ENCODE measurements at places on chromosomes 4 and X.

GRCh38 chr4:28225050-28225449 is 1364.4 kb downstream of the STIM2 start:
- DNase-seq = no peak

DNA sequence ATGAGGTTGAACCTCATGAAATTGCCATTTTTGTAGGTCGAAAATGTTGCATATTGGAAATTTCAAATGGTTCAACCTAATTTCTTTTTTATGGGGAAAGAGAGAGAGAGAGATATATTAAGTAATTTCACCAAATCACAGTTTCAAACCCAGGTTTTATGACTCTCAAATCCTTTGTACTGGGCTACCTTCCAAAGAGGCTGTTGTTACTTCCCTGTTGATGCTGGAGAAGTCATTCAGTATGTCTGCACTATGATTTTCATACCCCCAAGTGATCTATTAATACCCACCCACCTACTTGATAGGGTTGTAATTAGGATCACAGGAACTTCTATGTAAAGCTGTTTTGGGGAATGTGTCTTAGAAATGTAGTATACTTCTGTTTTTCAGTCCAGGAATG is 109.9 kb downstream of the ZNF330 start:
- DNase-seq = no peak

DNA sequence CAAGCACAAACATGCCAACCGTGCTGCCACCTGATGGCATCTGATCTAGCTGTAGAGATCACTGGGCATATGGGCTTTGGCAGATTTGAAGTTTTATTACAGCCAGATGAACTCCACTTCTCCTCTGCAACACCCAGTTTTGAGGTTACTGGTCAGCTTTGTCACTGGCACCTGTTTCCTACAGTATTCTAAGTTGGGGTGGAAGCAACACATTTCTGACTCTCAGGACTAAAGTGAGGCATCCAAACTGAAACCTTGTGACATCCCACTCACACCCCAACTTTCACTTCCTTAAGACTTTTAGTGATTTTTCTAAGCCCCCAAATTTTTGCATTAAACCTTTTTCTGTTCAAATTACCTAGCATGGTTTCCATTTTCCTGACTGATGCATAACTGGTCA is 115.1 kb upstream of the PCDH18 start:
- no peak for DNase-seq

DNA sequence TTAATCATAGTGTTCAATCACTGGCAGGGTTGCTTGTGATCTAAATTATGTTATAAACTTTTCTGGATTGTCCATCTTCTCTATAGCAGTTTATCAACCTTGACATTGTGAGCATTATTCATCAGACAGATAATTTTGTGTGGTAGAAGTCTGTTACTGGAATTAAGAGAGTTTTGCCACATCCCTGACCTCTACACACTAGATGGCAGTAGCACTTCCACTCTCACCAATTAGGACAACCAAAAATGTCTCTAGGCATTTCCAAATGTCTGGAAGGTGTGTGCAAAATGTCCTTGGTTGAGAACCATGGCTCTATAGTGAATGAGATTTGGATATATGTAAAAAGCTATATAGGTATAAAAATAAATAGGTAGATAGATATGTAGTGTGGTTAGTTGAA is 324.1 kb upstream of the FAM47C start:
- no peak for DNase-seq

DNA sequence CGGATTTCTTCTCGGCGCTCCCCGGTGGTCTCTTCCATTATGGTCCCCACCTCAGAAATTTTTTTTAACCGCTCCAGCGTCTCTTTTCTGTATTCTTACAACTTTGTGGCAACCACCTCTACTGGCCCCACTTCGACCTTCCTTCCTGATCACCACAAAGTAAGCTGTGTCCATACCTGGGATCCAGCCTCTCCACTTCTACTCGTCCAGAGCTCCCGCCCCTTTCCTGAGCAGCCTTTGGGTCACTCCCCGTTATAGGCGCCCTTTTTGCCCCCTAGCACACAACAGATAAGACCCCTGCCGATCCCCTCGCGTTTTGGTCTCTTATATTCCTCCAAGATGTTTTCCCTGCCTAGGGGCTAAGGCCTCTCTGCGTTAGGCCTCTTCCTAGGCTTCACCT is 557 bp downstream of the PIGG start:
- no peak for DNase-seq

DNA sequence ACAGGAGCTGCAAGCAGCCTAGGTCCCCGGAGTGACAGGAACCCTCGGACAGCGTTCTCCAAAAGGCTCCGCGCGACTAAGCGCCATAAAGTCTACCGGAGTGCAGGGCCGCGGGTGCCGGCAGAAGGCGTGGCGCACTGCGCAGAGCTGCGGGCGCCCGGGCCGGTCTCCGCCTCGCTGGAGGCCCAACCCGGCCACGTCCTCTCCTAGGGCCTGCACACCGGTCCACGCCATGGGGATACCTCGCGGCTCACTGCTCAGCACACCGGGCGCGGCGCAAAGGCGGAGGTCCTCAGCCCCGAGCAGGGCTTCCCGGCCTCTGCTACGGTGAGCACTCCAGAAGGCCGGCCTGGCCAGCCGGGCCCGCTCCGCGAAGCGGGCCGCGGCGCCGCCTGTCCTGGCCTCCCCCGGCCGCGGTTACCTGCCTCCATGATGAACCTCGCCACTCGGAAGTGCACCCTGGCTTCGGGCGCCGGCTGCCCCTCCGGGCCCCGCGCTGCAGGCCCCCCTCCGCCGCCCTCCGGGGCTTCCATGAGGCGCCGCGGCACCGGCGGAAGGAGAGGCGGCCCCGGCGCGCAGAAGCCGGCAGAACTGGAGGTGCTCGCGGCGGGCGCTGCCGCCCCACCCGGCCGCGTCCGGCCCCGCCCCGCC is at the start of gene CCNQ:
CCNQ (minus strand) TSS at position 599 of the 651 bp plus-strand sequence; CDS start at position 533, 66 bp downstream.
- DNase-seq = no peak

DNA sequence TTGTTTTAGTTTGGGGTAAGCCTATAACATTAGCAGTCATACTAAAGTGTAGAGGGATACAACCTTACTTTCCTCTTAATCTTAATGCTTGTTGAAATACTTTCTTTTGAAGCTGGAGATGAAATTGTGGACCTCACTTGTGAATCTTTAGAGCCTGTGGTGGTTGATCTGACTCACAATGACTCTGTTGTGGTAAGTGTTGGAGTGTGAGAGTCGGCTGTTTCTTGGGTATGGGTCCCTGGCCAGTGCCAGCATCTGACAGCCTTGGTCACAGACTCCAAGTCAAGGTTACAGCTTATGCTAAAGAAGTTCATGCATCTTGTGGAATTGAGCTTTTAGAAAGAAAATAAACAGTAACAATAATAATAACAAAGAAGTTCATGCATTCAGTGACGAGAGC is 31.6 kb downstream of the RNF4 start:
- DNase-seq = no peak

DNA sequence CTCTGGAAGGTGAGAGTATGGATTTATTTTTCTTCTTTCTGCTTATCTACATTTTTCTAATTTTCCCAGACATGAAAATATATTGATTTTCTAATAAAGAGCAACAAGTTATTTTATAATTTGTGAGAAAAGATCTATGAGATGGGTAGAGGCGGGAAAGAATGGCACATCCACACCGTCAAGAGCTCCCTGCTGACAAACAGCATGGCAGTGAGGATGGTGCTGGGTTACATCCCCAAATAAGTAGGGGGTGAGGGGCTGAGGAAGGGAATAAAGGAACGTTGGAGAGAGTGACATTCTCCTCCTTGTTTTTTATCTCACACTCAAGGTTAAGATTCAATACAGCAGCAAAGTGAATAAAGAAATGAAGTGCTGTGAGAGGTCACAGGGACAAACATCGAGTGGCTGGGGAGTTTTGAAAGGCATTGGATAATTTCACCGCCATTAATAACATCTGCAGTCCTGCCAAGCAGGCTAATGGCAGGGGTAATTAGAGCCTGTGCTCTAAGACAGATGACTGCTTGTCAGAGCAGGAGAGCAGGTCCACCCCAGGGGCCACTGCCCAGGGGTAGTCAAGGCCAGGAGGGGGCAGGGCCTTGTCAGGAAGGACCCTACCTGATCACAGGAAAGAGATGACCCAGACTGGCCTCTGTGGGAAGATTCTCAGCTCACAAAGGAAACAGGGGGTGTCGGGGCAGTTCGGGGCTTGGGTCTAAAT is 323.8 kb downstream of the FBXW7 start:
- no peak for DNase-seq

DNA sequence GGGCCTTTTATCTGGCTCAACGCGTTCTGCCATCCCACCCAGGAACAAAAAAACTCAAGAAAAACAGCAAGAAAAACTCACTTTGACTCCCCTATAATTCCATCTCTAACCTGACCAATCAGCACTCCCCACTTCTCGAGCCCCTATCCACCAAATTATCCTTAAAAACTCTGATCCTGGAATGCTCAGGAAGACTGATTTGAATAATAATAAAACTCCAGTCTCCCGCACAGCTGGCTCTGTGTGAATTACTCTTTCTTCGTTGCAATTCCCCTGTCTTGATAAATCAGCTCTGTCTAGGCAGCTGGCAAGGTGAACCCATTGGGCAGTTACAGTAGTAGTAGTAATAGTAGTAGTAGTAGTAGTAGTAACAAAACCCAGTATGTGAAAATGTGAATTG is 165.7 kb upstream of the CASK start:
- no peak for DNase-seq

DNA sequence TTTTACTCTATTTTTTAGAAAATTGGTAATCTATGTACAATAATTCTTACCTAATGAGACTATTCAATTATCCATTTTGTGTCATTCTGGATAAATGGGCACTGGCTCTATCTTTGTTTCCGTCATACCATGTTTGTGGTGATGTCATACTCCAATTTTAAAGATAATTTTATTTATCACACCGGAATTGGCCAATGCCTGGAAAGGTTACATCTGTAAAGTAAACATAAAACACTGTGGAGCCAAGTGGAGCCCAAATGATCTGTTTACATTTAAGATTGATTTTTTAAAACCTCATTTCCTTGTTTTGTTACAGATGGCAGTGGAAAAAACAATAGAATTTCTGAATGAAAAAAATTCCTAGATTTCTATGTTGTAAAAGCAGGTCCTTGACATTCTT is 120.2 kb upstream of the GPRIN3 start:
- no peak for DNase-seq

DNA sequence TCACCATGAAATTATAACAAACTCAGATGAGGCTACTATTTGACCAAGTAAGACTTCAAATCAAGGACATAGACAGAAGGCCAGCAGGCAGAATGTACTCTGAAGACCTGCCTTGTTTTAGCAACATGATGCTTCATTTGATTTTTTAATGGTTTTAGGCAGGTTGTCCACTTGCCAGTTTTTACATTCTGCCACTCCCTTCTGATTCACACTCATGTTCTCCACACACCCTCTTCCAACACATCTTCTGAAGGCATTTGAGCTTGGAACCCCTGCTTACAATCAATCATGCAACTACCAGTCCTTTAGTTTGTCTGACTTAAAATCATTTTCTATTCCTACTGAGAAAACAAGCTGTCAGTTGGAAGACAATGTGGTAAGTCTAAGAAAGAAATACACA is 114.9 kb upstream of the SMIM31 start:
- no peak for DNase-seq

DNA sequence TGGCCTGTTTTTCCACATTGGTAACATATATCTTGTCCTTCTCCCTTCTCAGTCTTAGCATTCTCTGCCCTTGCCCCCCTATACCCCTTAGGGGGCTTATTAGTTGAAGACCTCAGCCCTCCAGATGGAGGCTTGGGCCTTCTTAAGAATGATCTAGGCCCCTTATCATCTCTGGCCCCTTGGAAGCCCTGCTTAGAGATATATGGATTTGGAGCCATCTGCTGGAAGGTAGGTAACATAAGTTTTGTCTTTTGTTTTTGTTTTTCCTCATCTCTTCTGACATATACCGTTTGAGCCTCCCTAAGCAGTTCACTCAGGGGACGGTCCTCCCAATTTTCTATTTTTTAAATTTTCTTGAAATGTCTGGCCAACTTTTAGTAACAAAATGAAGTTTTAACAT is 48.3 kb upstream of the NAP1L2 start:
- no peak for DNase-seq

DNA sequence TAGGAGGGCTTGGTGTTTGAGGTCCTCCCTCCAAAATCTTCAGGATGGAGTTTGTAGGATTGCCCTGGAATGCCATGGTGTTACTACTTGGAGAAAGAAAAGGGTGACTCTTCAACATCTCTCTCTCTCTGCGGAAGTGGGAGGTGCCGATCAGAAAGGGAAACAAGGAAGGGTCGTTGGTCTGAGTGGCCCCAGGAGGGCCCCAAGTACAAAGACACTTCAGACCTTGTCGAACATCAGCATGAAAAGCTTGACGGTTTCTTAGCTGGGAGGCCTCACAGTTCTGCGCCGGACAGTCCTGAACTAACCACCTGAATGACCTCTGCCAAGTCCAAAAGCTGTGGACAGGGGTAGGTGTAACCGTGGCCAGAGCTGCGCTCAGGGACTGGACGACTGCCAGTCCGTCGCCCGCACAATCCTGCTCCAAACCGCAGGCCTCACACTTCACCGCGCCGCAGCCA is 646 bp upstream of the GSX2 start:
- no peak for DNase-seq

- no peak for DNase-seq
Observed at GRCh38 chr4:11632483-11632882, 203.8 kb upstream of the HS3ST1 start.

DNA sequence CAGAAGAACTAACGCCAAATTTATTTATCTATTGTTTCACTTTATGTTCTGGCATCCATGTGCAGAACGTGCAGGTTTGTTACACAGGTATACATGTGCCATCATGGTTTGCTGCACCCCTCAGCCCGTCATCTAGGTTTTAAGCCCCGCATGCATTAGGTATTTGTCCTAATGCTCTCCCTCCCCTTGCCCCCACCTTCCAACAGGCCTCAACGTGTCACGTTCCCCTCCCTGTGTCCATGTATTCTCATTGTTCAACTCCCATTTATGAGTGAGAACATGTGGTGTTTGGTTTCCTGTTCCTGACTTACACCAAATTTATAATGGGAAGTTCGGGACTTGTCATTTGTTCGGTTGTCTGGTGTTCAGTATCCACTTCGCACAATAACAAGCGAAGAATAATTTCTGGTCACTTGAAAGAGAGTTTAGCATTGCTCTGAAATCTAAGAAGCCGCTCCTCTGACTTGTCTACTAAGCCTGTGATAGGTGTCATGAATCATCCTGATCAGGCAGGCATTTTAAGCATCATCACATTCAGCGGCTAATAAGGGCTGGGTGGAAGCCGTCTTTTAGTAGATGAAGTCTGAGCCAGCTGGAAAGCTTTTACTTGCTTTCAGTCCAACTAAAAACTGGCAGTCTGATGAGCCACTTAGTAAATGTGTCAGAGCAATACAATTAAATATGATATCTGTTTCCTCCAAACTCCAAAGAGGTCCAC is 1065.7 kb upstream of the PABPC4L start:
- DNase-seq = no peak

DNA sequence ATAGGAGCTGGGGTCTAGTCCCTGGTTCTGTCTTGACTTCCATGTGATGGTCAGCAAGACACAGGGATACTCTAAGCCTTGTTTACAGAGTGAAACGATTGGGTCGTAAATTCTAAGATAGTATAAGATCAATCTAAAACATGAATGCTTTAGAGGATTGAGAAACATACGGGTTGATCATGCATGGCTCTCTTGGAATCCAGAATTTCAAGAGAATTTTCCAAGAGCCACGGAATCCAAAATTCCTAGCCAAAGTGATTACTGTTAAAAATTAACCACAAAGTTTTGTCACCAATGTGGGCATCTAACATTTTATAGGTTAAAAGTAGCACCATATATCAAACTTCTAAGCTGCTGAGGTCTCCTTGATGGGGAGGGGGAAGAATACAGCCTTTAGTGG is 16.5 kb downstream of the HS3ST1 start:
- DNase-seq = no peak

- DNase-seq = no peak
Observed at GRCh38 chr4:33924239-33924638, 2320.1 kb downstream of the ARAP2 start.
